ENCODE measurements at places on chromosomes 7 and 10. TPM values are rescaled to one million over a fixed set of nuclear protein-coding genes. Genes with fewer than 3 reads are reported as not detected.

Gene PDZD7
- total RNA-seq: 0.80 TPM

Gene GPR26
- not detected for total RNA-seq

- no peak for DNase-seq
These were observed 74.0 kb upstream of the CUX1 start for GRCh38 chr7:101743241-101743994.

DNA sequence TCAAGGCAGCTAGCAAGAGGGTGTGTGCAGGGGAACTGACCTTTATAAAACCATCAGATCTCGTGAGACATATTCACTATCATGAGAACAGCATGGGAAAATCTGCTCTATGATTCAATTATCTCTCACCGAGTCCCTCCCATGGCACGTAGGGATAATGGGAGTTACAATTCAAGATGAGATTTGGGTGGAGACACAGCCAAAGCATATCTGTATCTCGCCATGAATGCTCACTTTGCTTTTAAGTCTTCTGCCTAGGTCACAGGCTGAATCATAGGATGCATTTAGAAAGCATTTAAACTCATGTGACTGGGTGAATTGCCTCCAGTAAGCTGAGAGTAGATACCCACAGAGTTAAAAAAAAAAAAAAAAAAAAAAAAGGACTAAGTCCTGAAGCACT lies 220.0 kb downstream of the AGMO start:
- DNase-seq: no peak

Gene H2BK1
- total RNA-seq: not detected

GRCh38 chr10:111037858-111038257 lies 39.0 kb upstream of the ADRA2A start:
- DNase-seq: no peak

GRCh38 chr7:106206826-106207541 lies 77.8 kb downstream of the NAMPT start:
- DNase-seq: no peak

Gene ELMO1
- 137 TPM for total RNA-seq

Gene C10orf120
- not detected for total RNA-seq

GRCh38 chr10:35172146-35172545 lies 45.5 kb downstream of the CREM start:
- DNase-seq: no peak

GRCh38 chr10:5890452-5890915 lies 441 bp downstream of the FBH1 start:
- no peak for DNase-seq

GRCh38 chr7:45660201-45660900 lies 86.2 kb downstream of the ADCY1 start:
- no peak for DNase-seq

- DNase-seq: no peak
These were observed 191.6 kb downstream of the LSM5 start for GRCh38 chr7:32298408-32299132.

Measured in activated naive CD4-positive, alpha-beta T cell treated with anti-CD3 and anti-CD28 coated beads, Interleukin-2, amount 50 U/mL, for 72 hours (primary cell).